ENCODE measurements at places on chromosomes 4 and X.

DNA sequence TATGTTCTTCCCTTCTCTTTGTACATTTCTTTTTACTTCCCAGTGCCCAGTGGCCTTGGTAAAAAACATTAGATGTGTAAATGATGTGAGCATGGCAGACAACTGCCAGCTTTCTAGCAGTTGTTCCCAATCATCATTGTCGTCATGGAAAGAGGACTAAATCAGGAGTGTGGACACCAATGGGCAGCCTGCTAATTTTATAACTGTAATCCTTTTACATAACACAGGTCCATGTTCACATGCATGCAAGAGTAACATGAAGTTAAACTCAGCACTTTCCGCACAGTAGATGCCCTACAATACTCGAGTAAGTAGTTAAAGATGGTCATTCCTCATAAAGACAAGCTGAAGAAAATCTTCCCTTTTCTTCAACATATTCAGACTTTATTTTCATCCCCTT, 23.4 kb upstream of the G3BP2 start:
- DNase-seq = no peak

DNA sequence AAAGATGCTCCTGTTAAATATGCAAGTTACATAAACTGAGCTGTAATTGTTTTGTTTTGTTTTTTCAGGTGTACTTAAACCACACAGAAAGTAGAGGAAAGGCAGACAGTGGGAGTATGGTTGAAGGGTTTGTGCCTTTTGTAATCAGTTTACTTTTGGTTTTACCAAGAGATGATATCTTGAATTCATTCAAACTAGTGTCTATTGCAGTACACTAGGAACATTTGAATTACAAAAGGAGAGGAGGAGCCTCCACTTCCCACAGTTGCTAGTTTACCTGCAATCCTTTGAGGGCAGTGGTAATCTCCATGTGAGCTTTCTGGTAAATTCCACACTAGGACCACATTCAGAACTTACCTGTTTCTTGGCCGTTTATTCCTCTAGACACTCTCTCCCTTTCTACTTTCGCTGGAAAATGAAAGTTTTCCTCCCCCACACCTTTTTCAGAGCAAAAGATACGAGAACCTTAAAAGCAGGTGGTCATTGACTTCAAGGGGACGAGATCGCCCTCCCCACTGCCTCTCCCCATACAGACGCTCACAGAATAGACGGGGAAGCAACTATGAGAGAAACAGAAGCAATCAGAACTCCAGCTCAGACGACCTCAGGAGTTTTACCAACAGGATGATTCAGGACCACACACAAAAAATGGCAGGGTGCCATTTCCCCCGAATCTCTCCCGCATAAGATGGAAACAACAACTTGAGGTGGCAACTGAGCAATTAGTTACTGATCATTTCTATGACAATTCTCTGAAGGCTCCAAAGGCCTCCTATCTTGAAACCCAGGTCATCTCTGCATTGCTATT, 3.3 kb downstream of the RBM47 start:
- DNase-seq = no peak

DNA sequence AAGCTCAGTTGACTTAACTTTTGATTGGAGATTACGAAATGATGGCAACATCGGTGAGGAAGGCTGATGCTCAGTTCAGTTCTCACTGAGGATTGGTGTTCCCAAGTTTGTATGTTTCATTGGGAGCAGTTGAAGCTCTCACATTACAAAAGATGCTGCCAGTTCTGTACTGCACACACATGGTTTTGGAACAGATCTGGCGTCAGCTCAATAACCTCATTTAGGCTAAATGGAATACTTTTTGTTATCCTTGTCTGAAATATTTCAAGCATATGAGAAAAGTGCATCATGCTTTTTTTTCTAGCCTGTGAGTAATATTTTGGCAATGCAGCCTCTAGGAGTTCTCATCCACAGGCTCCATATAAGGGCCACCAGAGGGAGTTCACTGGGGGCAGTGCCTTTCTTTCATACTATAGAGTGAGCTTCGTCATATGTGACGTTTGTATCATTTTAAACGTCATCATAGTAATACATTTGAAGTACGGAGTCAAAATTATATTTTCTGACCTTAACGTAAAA, 4.1 kb downstream of the ENPEP start:
- DNase-seq = no peak

DNA sequence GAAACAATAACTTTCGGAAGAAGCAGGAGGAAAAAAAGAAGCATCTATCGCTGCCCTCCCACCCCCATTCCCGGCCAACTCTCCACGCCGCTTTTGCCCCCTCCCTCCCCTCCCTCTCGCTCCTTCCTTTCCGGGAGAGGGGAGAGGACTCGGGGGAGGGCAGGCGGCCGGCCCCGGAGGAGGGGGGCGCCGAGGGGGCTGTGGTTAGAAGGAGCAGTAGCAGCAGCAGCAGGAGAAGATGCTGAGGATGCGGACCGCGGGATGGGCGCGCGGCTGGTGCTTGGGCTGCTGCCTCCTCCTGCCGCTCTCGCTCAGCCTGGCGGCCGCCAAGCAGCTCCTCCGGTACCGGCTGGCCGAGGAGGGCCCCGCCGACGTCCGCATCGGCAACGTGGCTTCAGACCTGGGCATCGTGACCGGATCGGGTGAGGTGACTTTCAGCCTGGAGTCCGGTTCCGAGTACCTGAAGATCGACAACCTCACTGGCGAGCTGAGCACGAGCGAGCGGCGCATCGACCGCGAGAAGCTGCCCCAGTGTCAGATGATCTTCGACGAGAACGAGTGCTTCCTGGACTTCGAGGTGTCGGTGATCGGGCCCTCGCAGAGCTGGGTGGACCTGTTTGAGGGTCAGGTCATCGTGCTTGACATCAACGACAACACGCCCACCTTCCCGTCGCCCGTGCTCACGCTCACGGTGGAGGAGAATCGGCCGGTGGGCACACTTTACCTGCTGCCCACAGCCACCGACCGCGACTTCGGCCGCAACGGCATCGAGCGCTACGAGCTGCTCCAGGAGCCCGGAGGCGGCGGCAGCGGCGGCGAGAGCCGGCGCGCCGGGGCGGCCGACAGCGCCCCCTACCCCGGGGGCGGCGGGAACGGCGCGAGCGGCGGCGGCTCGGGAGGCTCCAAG, 1.3 kb downstream of the PCDH7 start:
- DNase-seq = no peak

All from CD4-positive, alpha-beta T cell treated with Interleukin-6 at 100 ng/mL for 8 hours (primary cell).